ENCODE measurements at places on chromosomes 12 and 14.

DNA sequence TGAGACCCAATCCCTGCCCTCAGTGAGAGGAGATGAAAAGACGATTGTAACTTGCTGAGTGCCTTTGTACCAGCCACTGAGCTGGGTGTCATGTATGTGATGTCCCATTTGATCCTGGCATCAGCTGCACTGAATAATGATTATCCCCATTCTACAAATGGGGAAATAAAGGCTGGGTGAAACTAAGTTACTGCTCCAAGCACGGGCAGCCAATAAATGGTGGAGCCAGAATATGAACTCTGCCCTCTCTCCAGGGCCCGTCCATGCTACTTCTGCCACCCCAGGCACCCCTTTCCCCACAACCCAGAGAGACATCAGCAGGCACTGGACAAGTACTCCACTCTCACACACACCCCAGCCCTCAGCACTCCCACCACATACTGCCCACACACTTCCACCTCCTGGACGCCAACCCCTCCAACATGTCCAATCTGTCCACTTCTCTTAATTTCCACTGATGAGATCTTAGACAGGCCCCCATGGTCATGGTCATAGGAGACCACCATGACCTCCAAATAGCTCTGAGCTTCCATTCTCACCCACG is 115.8 kb downstream of the DICER1 start:
- H3K27ac ChIP-seq = no peak overlapping the region
- H3K27me3 ChIP-seq = peaks cover 22% of the 10 kb centered on the region
- DNase-seq = peak; percentile 23
- no peak overlapping the region for H3K4me3 ChIP-seq
- H3K36me3 ChIP-seq = no peaks in the 10 kb centered on the region

DNA sequence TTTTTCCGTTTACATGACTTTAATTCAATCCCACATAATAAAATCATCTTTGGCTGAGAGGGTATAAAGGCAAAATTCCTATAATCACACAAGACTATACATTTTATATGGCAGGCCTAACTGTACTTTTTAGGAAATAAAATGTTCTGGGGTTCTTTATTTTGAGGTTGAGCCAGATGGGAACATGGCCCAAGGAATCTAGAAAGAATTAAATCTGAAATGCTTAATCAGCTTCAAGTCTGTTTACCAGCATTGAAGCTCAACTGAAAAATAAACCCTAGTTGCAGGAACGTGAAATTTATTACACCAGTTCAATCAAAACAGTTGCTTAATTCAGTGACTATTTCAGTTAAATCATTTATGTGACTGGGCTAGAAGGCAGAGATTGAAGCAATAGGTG is 191.0 kb upstream of the BTG1 start:
- H3K4me1 ChIP-seq = peaks cover 7% of the 10 kb centered on the region
- H3K27ac ChIP-seq = no peak overlapping the region
- DNase-seq = no peak
- no peaks in the 10 kb centered on the region for H3K27me3 ChIP-seq
- H3K36me3 ChIP-seq = no peaks in the 10 kb centered on the region

GRCh38 chr14:81743605-81744004 is 210.0 kb upstream of the SEL1L start:
- no peak overlapping the region for H3K27ac ChIP-seq
- no peak overlapping the region for H3K4me3 ChIP-seq
- no peaks in the 10 kb centered on the region for H3K4me1 ChIP-seq
- no peaks in the 10 kb centered on the region for H3K27me3 ChIP-seq
- DNase-seq = no peak

- H3K4me3 ChIP-seq = no peak overlapping the region
- no peaks in the 10 kb centered on the region for H3K4me1 ChIP-seq
- no peaks in the 10 kb centered on the region for H3K27me3 ChIP-seq
- H3K36me3 ChIP-seq = no peaks in the 10 kb centered on the region
- H3K27ac ChIP-seq = no peak overlapping the region
- no peak for DNase-seq
These were observed 80.7 kb downstream of the RAD51B start for GRCh38 chr14:67900231-67900630.

DNA sequence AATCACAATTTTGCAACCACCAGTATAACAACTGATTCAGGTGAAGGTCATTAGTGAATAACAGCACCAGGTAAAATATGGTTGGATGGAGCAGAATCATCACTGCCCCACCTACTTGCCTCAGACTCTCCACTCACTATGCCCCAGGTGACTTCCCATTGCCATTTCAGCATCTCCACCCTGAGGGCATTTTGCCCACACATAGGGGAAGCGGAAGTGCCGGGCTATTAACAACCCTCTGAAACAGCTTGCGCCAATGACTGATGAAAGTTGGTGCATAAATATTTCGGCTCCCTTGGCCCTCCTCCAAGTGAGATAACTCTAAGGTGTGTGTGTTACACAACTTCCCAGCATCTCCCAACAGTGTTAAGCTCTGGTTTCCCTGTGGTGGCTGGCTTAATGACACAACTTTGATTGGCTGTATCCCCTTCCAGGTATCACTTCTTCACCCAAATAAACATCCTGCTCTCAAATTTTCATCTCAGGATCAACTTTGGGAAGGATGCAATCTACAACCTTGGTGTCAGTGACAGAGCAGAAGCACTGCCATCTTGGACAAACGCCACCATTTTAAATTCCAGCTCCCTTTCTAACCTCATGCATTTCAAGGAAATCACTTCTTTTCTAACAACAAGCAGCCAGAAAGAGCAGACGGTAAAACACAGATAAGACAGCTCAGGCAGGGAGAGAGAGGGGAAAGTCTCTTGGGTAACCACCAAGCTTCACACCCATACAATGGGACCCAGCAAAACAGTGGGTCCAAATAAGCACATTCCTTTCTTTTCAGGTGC is 73.6 kb upstream of the PPP2R5C start:
- H3K27ac ChIP-seq = no peak overlapping the region
- H3K27me3 ChIP-seq = no peaks in the 10 kb centered on the region
- no peak for DNase-seq
- no peaks in the 10 kb centered on the region for H3K4me1 ChIP-seq

DNA sequence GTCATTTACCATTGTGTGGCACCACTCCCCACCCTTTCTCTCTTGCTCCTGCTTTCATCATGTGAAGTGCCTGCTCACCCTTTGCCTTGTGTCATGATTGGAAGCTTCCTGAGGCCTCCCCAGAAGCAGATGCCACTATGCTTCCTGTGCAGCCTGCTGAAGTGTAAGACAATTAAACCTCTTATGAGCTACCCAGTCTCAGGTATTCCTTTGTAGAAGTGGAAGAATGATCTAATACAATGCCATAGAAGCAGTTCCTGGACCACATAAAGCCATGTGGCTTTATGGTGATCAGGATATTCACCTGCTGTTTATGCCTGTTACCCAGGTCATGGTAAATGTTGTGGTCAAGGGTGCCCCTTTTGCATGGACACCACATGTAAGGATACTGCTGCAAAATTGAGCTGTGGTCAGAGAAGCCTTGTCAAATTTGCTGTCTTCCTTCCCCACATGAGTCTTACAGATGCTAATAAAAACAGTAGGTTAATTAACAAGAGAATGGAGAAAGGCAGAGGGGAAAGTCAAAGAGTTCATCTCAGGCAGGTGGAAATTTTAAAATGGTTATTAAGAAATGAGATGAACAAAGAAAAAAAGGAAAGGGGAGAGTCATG is 112.8 kb upstream of the IFNG-AS1 start:
- no peak overlapping the region for H3K4me3 ChIP-seq
- peaks cover 1% of the 10 kb centered on the region for H3K4me1 ChIP-seq
- H3K36me3 ChIP-seq = no peaks in the 10 kb centered on the region
- DNase-seq = no peak
- no peaks in the 10 kb centered on the region for H3K27me3 ChIP-seq

DNA sequence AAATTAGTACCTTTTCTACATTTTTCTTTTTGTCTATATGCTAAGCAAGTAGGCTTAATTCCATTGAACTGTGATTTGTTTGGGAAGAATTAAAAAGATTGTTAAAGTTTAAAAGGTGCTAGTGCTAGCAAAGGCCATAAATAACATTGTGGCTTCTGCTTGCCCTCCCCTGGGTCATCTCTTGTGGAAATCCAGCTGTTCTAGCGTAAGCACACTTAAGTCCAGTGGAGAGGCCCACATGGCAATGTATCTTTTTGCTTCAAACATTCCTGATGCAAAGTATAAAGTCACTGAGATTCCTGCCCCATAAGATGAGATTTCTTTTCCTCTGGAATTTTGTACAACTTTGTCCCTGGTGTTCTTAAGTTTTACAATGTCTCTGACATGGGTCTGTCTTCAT is 14.4 kb upstream of the ERGIC2 start:
- no peaks in the 10 kb centered on the region for H3K27me3 ChIP-seq
- no peak for DNase-seq
- no peaks in the 10 kb centered on the region for H3K4me1 ChIP-seq
- H3K4me3 ChIP-seq = no peak overlapping the region

- no peaks in the 10 kb centered on the region for H3K27me3 ChIP-seq
- peaks cover 7% of the 10 kb centered on the region for H3K4me1 ChIP-seq
- no peak for DNase-seq
These were observed 30.0 kb downstream of the HSP90AA1 start for GRCh38 chr14:102056694-102057442.

DNA sequence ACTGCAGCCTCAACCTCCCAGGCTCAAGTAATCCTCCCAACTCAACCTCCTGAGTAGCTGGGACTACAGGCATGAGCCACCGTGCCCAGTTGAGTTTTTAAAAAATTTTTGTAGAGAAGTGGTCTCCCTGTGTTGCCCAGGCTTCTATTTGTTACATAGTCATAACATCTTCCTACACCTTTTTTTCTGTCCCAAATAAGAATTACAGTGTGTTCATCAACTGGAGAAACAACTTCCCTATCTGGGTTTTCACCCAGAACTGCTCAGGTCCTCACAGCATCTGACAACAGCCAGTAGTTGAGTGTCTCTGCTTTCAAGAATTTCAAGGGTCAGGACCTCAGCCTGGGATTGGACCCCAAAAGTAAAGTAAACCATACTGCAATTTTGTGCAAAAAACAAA is 235.2 kb upstream of the AMIGO2 start:
- DNase-seq = no peak
- no peak overlapping the region for H3K4me3 ChIP-seq
- no peaks in the 10 kb centered on the region for H3K4me1 ChIP-seq
- no peak overlapping the region for H3K27ac ChIP-seq

DNA sequence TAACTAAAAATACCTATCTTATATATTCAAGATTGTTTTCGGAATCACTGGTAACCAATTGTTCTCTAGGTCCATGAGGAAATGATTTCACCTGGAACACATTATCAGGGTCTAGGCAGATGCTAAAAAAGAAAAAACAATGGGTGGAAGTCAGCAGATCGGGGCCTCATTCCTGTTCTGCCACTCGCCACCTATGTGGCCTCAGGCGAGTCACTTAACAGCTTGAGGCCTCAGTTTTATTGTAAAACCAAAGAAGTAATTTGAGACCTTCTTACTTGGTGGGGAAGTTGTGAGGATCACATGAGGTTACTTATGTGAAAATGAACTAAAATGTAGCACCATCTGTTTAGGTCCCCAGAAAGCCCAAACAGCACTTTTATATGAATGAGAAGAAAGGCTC is 6.2 kb upstream of the RNASE10 start:
- H3K36me3 ChIP-seq = no peaks in the 10 kb centered on the region

DNA sequence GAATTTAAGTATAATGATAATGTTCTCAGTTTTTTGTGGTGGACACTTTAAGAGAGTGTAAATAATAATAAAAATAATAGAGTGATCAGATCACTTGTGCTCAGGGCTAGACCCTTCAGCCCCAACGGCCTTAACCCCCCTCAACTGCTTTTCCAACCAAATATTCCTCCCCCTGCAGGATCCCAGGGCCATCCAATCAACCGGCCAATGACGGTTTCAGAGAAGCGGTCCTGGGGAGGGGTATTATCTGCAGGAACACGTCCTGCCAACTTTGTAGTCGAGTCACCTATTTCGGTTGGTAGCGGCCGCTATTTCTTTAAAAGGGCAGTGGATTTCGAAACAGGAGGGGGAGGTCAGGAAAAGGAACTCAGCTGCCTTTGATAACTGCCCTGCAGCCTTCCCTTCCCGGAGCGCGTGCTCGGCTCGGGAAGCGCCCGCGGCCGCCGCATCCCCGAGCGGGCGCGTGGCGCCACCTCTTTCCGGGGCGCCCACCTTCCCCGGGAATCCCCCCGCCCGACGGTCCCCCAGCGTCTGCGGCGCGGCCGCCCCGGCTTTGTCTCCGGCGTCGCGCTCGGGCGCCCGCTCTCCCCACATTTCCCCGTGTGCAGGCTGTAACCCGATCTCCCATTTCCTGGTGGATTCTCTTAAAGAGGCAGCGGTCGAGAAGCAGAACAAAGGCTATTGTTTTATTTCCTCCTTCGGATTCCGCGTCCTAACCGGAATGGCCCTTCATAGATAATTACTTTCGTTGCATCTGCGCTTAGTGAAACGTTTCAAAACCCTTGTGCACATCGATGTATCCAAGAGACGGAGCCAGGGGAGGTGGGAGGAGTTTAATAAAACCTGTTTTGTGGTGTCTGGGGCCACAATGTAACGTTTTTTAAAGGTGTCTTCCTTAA is 711 bp upstream of the ETV6 start:
- H3K4me3 ChIP-seq = peak overlapping the region; percentile 82
- no peaks in the 10 kb centered on the region for H3K27me3 ChIP-seq
- no peaks in the 10 kb centered on the region for H3K36me3 ChIP-seq

DNA sequence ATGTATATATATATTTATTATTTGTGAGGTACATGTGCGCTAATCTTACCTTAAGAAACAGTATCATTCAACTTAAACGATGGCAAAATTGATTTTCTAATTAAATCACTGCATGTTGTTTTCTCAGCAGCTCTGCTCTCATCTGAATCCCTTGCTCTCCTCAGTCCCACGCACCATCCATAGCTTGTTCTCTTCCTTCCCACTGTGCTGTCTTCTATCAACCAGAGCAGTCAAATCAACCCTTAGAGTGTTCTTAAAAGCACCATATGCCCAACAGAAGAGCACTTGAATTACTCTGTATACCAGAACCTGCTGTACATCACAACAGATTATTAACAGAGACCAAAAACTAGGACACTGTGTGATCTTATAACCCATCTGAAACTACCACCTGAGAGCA is 209.4 kb upstream of the G2E3 start:
- H3K27me3 ChIP-seq = peaks cover 13% of the 10 kb centered on the region
- no peak for DNase-seq
- H3K4me1 ChIP-seq = no peaks in the 10 kb centered on the region
- no peak overlapping the region for H3K27ac ChIP-seq

DNA sequence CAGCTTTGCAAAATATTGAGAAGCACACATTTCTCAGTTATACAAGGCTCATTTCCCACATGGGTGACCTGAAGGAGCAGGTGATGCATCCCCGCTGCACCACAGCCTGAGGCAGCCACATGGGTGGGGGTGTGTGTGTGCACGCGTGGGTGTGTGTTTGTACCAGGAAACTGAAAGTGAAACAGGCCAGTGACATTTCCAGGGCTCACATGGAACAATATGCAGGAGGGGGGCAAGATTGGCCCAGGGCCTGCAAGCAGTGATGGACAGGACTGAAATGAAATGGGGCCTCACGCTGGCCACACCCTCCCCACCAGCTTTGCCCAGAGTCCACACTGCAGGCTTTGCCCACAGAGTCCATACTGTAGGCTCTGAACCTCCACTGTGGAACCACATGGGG is 154.2 kb upstream of the PARP11 start:
- H3K27me3 ChIP-seq = no peaks in the 10 kb centered on the region
- no peaks in the 10 kb centered on the region for H3K36me3 ChIP-seq
- no peak overlapping the region for H3K27ac ChIP-seq

Measured in RWPE2 (cell line).